H54 (cell line): ENCODE measurements at places on chromosomes 2 and 18.

GRCh38 chr18:44637210-44638033, 43.3 kb upstream of the SETBP1 start:
- no peak for DNase-seq

DNA sequence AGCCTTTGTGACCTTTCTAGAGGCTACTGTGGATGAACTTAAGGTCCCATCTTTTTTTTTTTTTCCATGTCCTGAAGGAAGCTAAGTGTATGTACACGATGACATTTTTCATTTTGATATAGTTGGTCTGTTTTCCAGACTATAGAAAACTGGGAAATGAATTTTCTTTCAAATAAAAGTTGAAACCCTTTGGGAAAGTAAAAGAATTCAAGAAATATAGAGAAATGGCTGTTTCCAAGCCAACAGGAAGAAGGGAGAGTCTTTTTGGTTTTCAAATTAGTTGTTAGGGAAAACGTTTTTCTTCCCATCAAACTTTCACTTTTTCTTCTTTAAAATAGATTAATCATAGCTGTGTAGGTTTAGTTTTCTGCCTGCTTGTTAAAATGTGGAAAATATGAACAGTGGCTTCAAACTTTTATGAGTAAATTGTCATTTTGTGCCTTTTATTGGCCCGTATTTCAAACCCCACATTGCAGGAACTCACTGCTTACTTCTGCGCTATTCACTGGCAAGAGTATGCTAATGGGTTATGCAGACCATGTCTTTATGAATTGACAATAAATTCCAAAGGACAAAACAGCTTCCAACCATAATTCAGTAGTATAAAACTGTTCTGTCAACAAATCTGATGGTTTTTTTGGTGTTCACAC, 27.7 kb upstream of the LYPD1 start:
- no peak for DNase-seq

- no peak for DNase-seq
Measured at GRCh38 chr2:133415210-133415876, 152.9 kb downstream of the NCKAP5 start.

DNA sequence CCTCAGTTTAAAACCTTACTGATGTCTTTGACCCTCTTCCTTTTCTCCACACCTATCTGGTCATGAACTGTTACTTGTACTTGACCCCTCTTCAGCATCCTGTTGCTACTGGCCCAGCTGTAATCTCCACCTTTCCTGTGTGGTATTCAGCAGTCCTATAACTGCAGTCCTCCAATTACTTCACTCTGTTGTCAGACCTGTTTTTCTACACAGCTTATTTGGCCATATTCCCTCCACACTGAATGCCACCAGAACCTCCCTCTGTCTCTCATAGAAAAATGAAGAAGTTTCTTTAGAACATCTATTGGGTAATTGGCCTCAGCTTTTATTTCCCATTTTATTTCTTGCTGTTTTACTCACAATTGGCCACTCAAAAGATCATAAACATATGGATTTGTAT, 155.4 kb downstream of the ASXL3 start:
- no peak for DNase-seq

DNA sequence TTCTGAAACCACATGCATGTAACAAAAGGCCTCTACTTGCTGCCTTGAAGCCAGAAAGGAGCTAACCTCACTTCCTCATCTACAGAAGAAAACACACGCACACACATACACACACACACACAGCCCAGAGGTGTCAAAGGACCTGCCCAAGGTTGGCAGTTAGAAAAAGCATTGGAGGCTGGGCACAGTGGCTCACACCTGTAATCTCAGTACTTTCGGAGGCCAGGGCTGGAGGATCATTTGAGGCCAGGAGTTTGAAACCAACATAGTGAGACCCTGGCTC, 125.9 kb upstream of the RNF152 start:
- DNase-seq: no peak

DNA sequence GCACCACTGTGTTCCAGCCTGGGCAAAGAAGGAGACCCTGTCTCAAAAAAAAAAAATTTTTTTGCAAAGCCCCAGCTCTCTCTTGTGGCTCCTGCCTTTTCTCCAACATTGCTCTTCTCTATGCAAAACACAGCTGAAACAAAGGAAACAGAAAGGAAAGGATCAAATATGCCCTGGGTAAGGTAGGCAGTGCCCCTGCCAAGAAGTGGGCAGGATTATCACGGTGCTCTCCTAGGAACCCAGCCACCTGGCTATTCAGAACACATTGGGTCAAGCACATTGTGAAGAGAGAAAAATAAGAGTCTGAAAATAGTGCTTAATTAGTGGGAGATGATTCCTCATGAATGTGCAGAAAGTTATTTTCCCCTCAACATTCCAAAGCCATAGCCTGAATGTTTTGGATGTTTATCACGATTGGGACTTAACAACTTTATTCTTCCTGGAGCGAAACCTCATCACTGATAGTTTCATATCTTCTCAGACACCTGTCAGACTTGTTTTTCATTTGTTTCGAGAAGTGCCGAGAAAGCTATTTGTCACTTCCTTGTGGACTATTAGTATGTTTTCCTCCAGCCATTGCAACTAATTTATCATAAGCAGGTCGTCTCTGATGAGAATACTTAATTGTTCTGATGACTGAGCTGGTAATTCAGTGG, 42.7 kb upstream of the RPL31 start:
- no peak for DNase-seq

GRCh38 chr2:26540306-26540705, 62.4 kb upstream of the OTOF start:
- DNase-seq: no peak

- no peak for DNase-seq
Measured at GRCh38 chr2:169415233-169415748, 53.0 kb upstream of the LRP2 start.

DNA sequence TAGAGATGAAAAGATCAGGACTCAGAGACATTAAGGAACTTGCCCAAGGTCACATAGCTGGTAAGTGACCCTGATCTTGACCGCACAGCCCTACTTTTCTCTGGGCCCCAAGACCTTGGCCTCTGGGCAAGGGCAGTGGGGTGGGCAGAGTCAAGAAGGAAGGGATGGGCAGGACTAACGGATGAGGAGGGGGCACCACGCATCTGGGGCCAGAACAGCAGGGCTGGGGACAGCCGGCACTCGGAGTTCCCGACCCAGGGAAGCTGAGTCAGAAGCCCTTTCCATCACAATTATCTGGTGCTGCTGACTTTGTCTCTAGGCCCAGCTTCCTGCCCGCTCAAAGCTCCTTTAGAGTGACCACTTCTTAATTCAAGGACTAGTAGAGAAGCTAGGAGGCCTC, 14.4 kb downstream of the CFAP65 start:
- DNase-seq: no peak

DNA sequence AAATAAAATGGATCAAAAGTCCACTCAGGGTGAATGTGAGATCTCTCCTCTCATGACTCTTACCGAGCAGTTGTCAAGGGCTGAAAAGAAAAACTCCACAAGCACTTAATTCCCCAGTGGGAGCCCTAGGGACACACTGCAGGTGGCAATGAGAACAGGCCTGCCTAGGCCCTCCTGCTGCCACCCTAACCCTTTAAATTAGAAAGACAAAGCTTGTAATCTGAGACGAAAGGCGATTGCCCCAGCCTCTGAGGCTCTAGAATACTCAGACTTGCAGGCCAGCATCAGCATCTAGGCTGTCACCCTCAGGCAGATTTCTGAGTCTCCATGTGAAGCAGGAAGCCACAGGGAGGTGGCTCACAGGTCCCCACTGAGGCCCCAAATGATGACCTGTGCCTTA, 457.0 kb upstream of the MYT1L start:
- DNase-seq: no peak

DNA sequence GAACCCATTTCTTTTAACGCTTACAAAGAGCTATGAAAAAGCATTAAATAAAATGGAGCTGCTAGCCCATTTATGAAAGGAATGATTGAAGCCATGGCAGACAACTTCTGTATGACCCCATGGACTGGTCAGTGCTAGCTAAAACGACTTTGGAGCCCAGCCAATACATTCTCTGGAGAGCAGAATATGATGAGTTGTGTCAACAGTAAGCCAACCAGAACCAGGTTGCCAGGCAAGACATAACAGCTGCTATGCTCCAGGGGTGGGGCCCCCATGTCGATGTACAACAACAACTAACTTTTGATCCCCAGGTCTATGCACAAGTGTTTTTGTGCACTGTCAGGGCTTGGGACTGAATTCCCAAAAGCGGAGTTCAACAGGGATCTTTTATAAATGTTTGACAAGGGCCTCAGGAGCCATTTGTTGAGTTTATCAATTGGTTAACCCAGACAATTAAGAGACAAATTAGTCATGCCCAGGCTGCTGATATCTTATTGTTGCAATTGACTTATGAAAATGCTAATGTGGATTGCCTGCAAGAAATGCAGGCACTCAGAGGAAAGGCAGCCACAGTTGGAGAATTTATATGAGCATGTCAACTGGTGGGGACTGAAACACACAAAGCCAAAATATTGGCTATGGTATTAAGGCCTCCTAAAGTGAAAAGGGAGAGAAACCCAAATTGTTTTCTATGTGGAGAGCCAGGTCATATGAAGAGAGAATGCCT, 64.6 kb upstream of the MYO3B start:
- no peak for DNase-seq

DNA sequence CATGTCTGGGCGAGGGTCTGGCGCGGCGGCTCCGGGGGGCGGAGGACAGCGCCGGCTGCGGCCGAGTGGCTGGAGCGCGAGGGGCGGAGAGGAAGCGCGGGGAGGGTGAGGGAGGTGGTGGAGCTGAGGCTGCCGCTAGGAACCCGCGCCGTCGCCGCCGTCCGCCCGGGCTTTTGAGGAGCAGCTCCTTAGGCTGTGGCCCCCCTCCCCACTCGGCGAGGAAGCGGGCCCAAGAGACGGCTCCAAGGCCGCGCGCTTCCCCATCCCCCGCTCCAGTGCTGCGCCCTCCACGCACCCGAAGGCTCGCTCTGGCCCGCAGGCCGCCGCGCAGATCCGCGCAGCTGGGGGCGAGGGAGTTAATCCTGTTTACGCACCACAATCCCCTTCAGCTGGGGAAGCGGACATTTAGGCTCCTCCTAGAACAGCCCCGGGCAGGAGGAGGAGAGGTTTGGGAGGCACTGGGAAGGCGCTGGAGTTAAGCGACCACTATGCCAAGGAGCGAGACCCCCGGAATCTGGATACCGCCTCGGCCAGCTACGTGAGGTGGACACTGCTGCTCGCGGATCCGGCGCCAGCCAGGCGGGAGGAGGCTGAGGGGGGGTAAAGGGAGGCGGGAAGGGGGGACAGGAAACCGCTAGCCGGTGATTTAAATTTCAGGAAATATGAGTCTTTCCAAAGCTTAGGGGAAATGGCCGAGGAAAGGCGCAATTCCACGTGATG, at the start of gene CNRIP1:
TSS of gene CNRIP1 (minus strand) at position 552 of the 720 bp plus-strand sequence. CDS start at position 3, 549 bp downstream.
- peak; percentile 57 for DNase-seq

DNA sequence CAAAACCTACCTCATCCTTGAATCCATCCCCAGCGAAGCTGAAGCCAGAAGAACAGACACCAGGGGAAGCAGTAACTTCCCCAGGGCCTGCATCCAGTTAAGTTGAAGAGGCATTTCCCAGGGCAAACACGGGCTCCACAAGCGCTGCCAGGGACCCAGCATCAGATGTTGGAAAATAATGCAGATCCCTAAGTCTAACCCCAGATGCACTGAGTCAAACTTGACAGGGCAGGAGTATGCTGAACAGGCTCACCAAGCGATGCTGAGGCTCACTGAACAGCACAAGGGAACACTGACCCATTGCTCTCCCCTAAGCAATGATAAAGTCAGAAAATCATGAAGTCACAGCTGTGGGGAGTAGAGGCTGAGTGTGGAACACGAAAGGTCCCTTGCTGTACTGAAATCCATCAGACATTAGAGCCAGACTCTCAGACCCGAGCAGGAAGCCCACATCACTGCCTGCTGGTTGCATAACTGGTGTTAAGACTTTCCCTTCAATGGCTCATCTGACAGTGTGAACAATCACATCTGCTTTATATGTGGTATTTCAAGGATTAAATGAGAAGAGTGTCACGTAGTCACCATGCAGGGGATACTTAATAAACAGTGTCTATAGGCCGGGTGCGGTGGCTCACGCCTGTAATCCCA, 36.2 kb downstream of the TNS1 start:
- DNase-seq: no peak

- DNase-seq: peak; percentile 36
Measured at GRCh38 chr2:42095923-42096408, 48.1 kb downstream of the PKDCC start.

GRCh38 chr18:48836231-48836805, 114.4 kb downstream of the SMAD7 start:
- no peak for DNase-seq

DNA sequence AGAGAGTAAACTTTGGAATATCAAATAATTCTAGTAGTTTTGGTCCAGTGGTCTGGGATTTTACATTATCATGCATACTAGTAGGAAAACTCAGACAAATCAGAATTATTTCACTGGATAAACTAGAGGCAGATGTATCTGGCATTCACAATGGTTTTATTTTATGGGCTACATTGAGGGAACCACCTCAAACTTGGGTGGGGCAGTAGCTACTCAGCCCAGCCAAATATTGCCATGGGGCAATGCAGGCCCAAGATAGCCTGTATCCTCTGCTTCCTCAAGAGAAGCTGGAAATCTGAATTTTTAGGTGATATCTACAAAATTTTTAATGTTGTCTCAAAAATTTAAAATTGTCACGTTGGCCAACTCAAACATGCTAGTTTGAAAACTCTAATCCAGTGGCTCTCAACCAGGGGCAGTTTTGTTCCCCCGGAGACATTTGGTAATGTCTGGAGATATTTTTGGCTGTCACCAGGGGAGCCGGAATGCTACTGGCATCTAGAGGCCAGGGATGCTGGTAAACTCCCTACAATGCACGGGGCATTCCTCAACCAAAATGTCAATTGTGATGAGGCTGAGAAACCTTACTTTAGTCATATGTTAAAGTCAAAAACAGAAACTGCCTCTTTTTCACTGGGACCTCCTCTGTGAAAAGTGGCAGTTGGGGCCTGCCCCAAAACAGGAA, 172.8 kb upstream of the SPRED2 start:
- no peak for DNase-seq

GRCh38 chr18:9860682-9861081, 25.1 kb upstream of the TXNDC2 start:
- DNase-seq: no peak

- DNase-seq: no peak
Measured at GRCh38 chr2:45008296-45009129, 739 bp downstream of the SIX2 start.

DNA sequence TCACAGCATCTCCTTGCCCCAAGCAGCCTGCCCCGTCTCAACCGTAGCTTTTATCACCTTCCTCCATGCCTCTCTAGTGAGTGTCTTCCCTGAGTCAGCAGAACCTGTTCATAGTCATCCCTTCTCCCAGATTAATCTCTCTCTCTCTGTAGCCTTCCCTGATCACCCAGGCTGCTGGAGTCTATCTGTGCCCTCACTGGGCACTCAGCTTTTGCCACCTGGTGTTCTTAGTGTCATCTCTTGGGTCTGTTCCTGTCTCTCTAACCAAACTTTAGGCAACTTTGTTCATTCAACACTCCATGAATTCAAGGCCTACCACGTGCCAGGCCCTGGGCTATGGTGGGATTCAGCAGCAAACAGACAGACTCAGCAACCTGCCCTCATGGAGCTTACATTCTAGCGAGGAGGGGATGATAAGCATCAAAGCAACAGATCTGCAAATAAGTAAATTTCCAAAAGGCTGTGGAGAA, 159.1 kb downstream of the SMAD7 start:
- DNase-seq: no peak

GRCh38 chr18:60693426-60693825, 320.9 kb upstream of the MC4R start:
- no peak for DNase-seq

- no peak for DNase-seq
Measured at GRCh38 chr2:86747711-86748639, 27.9 kb downstream of the RMND5A start.

- DNase-seq: no peak
Measured at GRCh38 chr18:14769381-14769780, 21.4 kb downstream of the ANKRD30B start.

- no peak for DNase-seq
Measured at GRCh38 chr2:105321875-105322646, 7.5 kb downstream of the TGFBRAP1 start.
